ENCODE measurements at places on chromosomes 1 and 21. TPM values are rescaled to one million over a fixed set of nuclear protein-coding genes. Genes with fewer than 3 reads are reported as not detected.
A peak's percentile ranks its signal among the peaks of the same experiment; 100 is the strongest.

- no peak for DNase-seq
Observed at GRCh38 chr1:42747125-42747524, 7.1 kb upstream of the CLDN19 start.

DNA sequence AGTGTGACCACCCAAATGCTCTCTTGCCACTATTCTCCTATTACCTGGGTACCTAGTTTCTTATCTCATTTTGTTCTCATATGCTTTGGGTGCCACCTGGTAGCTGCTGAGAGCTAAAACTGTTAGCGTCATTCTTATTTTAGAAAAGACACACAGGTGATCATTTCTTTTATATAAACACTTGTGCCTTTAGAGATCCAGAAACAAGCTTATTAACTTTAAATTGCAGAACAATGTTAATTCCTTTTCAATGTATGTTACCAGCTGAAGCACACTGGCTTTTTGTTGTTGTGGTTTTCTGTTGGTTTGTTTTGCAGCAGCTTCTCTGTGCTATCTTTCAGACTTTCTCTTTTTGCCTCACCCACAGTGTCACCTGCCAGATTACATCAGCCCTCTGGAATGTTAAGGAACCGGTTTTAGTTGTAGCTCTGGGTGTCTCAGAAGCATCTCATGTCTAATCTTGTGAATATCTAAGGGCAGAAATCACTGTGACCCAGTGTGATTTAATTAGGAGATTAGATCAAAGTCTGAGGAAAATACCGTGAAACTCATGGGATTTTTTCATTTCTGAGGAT, 43.4 kb upstream of the SLC19A2 start:
- DNase-seq, result no peak

The CA6 gene
- not detected for total RNA-seq

GRCh38 chr1:64234714-64235113, 31.3 kb downstream of the UBE2U start:
- no peak for DNase-seq

DNA sequence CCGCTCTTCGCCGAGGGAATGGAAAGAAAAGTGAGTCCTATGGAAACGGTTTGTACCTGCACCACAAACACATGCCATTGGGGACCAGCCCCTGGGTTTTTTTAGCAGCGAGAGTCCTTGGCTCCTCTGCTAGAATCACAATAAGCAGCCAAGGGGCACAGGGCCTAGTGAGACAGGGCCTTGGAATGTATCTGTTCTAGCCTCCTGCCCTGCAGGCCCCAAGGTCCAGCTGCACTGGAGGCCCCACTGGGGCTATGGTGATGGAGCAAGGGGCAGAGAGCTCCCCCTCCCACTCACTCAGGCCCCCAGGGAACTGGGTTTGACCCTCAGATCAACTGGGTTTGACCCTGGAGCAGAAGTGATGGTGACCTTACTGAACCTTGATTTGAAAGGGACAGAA, 14.4 kb downstream of the SHISA4 start:
- peak; percentile 71 for DNase-seq

DNA sequence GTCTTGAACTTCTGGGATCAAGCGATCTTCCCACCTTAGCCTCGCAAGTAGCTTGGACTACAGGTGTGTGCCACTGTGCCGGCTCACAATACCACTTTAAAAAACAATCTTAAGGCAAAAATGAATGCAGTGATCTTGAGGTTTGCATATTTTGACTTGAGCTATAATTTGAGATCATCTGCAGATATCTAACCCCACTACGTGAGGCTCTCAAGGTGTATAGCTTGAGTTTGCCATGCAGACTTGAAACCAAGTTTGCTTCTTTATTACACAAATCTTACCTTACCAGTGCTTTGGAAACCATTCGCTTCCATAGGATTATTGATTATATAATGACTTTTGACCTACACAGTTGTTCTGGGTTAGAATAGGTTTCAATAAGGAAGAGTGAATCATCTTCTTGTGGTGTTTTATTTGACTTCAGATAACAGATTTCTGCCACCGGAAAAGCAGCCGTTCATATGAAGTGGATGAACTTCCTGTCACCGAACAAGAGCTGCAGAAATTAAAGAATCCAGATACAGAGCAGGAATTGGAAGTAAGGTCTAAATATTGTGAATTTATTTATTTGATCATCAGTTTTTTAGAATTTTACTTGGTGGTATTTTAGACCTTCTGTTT, 155.1 kb downstream of the VPS13D start:
- no peak for DNase-seq

DNA sequence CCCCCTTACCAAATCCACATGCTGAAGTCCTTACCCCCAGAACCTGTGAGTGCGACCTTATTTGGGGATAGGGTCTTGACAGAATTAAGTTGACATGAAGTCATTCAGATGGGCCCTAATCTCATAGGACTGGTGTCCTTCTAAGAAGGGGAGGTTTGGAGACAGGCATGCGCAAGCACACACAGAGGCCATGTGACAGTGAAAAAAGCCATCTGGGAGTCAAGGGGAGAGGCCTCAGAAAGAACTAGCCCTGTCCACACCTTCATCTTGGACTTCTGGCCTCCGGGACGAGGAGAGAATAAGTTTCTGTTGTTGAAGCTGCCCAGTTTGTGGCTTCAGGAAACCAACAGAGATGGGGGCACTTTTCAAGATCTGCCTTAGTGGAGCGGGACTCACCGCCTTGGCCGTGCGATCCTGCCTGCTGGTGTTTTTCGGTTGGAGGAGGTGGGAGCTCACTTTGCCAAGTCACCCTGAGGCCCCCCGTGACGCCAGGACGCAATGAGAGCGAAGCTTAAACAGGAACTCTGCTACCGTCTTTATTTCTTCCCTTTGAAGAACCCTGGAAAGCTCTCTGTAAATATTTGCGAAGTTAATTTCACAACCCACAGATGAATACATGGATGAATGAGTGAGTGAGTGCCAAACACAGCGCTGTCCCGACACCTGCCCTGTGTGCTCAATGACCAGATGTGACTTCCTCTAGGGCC, 42.5 kb upstream of the C1orf174 start:
- no peak for DNase-seq

DNA sequence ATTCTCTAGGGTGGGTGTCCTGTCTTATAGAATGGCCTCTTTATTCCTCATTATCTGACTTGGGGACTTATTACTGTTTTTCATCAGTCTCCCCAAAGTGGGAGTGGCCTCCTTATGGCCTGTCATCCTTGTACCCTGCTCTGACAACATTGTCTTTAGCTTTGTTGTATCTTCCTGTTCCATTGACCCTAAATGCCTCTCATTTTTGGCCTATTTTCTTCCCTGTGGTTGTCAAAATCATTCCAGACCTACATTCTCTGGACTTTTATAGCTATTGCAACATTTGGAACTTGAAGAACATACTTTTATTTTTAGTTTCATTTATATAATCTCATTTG, 9.7 kb downstream of the SFT2D2 start:
- no peak for DNase-seq

The CRYBG2 gene
- total RNA-seq, result not detected

The KIF14 gene
- total RNA-seq, result not detected

The DNASE2B gene
- total RNA-seq, result not detected

GRCh38 chr1:162905174-162906158, 44.5 kb upstream of the CCDC190 start:
- no peak for DNase-seq

DNA sequence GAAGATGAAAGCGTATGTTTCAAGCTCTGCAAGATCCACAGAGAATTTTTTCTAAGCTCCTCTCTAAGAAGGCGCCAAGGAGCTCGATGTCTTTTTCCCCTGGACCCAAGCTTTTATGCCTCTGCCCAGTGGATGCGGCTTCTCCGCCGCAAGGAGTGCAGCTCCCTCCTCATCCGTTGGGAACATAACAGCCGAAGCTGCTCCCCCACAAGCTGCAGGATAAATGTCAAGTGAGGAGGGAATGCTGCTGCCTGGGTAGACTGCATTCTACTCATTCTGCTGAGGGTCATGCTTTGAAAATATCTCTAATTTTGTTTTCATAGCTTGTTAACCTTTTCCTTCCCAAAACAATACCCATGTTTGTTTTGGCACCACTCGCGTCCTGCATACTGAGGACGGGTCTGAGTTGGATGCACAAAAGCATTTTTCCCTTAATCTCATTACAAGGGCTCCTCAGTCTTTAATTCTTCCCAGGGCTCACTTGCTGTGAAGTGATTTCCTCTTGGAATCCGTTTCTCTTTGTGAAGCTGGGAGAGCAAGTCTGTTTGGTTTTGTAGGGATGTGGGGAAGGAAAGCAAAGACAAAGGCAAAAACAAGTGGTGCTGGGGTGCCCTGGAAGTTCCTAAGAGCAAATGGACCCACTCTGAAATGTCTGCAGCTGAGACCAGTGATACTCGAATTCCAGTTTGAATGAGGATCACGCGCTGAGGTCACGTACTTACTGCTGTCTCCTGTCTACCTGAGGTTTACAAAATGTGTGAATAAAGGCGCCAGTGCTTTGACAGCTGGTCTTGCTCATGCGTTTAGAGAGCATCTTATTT, 134.0 kb upstream of the IRF2BP2 start:
- no peak for DNase-seq

DNA sequence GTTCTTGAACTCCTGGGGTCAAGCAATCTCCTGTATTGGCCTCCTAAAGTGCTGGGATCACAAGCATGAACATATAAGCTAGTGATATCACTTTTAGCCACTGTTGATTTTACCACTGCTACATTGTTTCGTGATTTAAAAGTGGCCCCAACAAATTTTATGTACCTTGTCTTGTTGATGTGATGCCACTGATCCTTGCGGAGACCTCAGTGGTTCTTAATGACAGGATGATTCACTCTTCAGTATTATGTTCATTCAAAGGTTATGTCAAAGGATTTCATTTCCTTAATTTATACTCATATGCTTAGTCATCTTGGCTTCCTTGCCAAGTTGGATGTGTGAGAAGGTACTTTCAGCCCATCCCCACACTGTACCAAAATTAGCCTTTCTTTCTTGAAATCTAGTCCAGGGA, 12.1 kb downstream of the PRKACB start:
- DNase-seq, result no peak

GRCh38 chr1:238191170-238191569, 300.4 kb upstream of the ZP4 start:
- DNase-seq, result no peak

DNA sequence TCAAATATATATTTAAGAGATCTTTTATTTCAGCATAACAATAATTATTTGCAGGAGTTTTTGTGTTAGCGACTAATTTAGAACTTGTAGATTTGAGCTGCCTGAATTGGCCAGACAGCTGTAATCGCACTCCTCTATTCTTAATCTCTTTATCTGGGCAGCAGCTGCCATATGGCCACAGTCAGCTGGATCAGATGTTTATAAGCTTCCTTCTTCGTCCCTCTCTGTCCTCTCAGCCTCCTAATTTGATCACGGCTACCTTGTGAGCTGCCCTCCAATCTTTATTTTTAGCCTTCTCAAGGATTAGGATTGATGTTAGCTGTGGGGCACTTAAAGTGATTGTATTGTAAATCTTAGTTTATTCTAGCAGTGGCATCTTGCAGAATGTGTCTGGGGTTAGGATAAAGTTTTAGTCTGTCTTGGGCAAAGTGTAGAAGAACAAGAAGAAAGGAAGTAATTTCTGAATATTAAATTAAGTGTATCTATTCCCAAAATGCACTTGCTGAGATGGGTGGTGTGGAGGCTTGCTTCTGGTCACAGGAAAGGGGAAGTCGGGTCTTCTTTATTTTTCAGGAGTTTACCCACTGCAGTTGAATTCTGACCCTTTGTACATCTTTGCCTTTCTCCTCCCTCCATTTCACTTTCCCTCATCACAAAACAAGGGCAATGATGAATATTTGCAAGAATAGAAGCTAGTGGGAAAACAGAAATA, 1.1 kb downstream of the ZBTB18 start:
- no peak for DNase-seq

DNA sequence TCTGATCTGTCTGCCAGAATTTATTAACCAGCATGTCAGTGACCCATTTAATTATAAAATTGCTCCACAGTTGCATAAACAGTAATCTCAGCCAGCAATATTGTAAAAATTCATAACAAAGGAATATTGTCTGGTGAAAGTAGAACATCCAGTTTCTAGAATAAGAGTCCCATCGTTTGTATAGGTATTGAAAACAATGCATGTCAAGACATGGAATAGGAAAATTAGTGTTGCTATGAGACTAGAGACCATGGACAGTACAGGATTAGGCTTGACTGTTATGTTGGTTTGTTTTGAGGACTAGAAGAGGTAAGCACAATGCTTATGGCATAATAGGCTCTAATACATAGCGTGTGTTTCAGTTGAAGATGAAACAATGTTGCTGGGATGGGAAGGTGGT, 37.1 kb downstream of the ATF6 start:
- DNase-seq, result no peak

The SLC30A1 gene
- total RNA-seq, result 13.2 TPM

The SEMA4A gene
- total RNA-seq, result 8.2 TPM

DNA sequence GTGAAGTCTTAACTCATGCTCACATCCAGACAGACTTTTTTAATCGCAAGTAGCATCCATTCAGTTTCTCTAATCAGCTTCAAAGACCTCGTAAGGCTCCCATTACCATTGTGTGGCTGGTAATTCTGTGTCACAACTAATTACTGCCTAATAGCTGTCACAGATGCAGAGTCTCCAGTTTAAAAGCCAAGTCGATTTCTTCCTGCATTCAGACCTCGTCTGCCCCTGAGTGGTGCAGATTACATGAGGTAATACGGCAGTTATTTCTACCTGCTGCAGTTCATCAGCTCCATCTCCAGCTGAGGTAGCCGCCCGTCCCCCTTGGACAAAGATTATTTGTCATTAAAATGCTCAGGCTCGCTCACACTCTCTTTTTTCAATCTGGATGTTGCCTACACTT, 34.4 kb upstream of the OLIG2 start:
- DNase-seq, result no peak

- DNase-seq, result no peak
Observed at GRCh38 chr1:40699787-40700186, 8.3 kb downstream of the NFYC start.

Measured in uterus (tissue), 4 donors.